ENCODE measurements at places on chromosomes 7 and 10.

- no peak overlapping the region for H3K4me3 ChIP-seq
- H3K27me3 ChIP-seq, result no peaks in the 10 kb centered on the region
- no peaks in the 10 kb centered on the region for H3K4me1 ChIP-seq
- DNase-seq, result no peak
- no peaks in the 10 kb centered on the region for H3K36me3 ChIP-seq
These were observed 37.5 kb upstream of the PIK3CG start for GRCh38 chr7:106827626-106828025.

- H3K4me3 ChIP-seq, result no peak overlapping the region
- DNase-seq, result no peak
- H3K4me1 ChIP-seq, result no peaks in the 10 kb centered on the region
- peaks cover 5% of the 10 kb centered on the region for H3K36me3 ChIP-seq
- no peak overlapping the region for H3K27ac ChIP-seq
These were observed 258.2 kb downstream of the USP6NL start for GRCh38 chr10:11353006-11353896.

GRCh38 chr10:33046792-33047191, 88.8 kb upstream of the ITGB1 start:
- no peak overlapping the region for H3K27ac ChIP-seq
- no peak for DNase-seq
- H3K36me3 ChIP-seq, result no peaks in the 10 kb centered on the region

GRCh38 chr10:28089467-28089866, 90.6 kb upstream of the ODAD2 start:
- H3K4me3 ChIP-seq, result no peak overlapping the region
- no peak for DNase-seq
- no peaks in the 10 kb centered on the region for H3K36me3 ChIP-seq

DNA sequence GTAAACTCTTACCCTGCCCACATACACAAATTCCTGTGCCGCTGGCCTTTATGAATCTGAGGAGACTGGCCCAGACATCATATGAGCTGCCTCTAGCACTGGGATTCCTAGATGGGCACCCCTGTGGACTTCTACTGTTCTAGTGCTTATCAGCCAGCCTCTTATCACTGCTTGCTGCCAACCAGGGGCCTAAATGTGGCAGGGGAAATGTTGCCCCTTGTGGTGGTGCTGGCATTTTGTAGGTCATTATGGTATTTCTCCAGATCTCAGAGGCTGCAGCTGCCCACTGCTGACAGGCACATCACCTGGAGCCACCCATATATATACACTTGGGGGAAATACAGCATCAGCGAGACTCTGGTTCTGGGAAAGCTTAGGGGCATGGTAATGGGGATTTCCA, 5.4 kb downstream of the SFR1 start:
- H3K36me3 ChIP-seq, result no peaks in the 10 kb centered on the region
- no peak for DNase-seq
- no peak overlapping the region for H3K27ac ChIP-seq

Measured in endothelial cell (in vitro differentiated cells).